ENCODE measurements at places on chromosomes 12 and 14. TPM values are rescaled to one million over a fixed set of nuclear protein-coding genes. Genes with fewer than 3 reads are reported as not detected.

Gene JDP2
- total RNA-seq = 13.7 TPM

Gene ACOT6
- total RNA-seq = 0.29 TPM

Gene LRRIQ1
- 0.86 TPM for total RNA-seq

Gene RBP5
- not detected for total RNA-seq

Gene BHLHE41
- total RNA-seq = 0.67 TPM

Gene SMIM41
- 0.19 TPM for total RNA-seq

All from vein endothelial cell (primary cell).